Activated CD8-positive, alpha-beta memory T cell treated with anti-CD3 and anti-CD28 coated beads for 1 hour (primary cell): ENCODE measurements at places on chromosomes 11 and 22.

- DNase-seq = no peak
Measured at GRCh38 chr22:36162127-36163034, 1.8 kb upstream of the APOL3 start.

DNA sequence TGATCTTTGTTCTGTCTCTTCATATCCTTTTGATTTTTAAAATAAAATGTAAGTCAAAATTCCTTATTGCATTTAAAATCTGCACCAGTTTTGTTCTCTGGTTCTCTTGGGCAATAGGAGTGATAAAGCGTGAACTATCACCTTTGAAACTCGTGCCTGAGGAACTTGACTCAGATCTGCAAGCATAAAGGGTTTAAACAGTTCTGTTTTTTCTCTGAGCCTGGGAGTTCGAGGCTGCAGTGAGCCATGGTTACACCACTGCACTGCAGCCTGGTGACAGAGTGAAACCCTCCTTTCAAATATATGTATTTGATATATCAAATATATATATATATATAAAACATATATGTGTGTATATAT lies 38.9 kb upstream of the CLMP start:
- no peak for DNase-seq

GRCh38 chr11:20031155-20032001 lies 128.9 kb downstream of the DBX1 start:
- DNase-seq = no peak

DNA sequence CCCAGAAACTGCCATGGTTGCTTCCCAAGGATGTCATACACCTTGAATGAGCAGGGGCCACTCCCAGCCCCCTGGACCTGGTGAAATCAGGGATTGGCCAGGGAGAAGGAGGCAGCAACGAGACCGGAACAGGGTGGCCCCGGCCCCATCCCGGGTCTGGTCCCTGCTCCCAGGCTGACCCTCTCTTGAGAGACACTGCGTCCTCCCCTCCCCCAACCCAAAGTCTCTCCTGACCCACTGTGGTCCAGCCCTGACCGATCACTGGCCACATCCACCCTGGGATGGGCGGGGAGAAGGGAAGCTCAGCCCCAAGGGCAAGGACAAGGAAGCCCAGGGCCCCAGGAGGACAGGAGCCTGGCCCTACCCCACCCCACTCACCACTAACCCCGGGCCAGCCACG lies 12.4 kb downstream of the CYTH4 start:
- DNase-seq = no peak

- DNase-seq = no peak
Measured at GRCh38 chr11:12157241-12157661, 46.9 kb downstream of the MICAL2 start.

DNA sequence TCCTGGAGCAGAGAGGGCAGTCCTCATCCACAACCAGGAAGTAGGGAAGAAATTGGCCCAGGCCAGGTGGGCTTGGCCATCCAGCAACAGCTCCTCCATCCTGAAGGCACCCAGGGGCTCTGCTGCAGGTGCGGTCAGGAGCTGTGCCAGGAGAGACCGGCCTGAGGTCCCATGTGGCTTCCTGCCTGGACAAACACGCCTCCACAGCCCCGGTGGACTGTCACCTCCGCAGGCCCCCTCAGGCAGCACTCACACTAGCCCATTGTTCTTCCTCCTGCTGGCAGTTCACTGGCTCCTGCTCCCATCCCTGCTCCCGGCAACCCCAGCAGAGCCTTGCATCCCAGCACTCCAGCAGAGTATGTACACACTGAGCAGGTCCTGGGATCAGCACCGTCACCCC lies 16.0 kb upstream of the POU2AF1 start:
- DNase-seq = no peak
